Stimulated activated CD4-positive, alpha-beta T cell treated with anti-CD3 and anti-CD28 coated beads, TNF-alpha, amount 100 ng/mL, for 48 hours (primary cell): ENCODE measurements at places on chromosomes 12 and 14.

DNA sequence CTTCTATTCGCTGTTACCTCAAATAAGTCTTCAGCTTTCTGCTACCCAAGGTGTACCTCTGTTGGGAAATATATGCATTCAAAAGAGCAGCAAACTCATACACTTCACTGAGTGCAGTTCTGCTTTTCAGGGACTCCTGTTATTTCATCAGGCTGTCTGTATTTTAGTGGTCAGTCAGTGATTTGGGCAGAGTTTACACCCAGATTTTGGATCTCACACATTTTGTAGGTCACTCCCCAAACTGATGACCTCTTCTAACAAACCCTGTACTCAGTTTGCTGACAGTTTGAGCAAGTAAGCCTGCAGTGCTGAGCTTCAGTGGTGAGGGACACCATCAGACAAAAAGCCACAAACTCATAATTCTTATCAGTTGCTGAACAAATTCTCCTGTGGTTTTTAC, 8.2 kb upstream of the WASHC4 start:
- DNase-seq: no peak

GRCh38 chr14:21882226-21882625, 208.6 kb upstream of the OR4E1 start:
- DNase-seq: no peak

DNA sequence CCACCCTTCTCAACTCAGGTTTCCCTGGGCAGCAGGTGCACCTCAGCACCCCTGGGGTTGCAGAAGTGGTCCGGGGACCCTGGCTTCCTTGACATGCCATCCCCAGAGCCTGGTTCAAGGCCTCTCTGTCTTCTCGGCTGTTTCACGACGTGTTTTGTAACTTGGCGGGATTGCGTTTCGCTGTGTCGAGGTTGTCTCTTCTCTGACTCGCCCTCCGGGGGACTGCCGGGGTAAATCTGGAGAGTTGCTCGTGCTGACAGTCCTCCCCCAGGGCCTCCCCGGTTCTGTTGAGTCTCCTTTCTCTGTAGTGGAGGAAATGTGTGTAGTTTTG, 25.6 kb downstream of the MEG3 start:
- no peak for DNase-seq

DNA sequence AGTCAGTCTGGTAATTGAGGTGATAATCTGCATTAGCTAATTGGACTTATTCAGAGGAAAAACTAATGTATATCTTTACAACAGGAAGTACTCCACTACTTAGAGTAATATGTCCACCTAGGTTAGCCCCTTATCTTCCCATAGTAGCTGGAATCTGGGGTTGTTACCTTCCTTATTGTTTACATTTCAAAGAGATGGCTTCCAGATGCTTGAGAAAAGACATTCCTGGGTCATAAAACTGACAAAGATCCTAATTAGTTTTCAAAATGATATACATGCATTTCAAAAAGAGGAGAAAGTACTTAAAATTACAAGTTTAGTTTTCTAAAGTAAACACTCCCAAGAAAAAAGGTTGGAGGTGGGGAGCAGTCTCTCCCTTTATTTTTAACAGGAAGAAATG, 78.1 kb downstream of the RPL10L start:
- DNase-seq: no peak

GRCh38 chr14:97532052-97532451, 734.9 kb downstream of the VRK1 start:
- no peak for DNase-seq

GRCh38 chr12:52805000-52805399, 8.9 kb downstream of the KRT4 start:
- no peak for DNase-seq

GRCh38 chr12:70796989-70797388, 123.5 kb downstream of the PTPRR start:
- DNase-seq: no peak
